Activated naive CD4-positive, alpha-beta T cell treated with Interleukin-2 at 50 U/mL for 16 hours (primary cell): ENCODE measurements at places on chromosomes 16 and 17.

GRCh38 chr17:75738218-75738802, 17.1 kb downstream of the ITGB4 start:
- no peak for DNase-seq

DNA sequence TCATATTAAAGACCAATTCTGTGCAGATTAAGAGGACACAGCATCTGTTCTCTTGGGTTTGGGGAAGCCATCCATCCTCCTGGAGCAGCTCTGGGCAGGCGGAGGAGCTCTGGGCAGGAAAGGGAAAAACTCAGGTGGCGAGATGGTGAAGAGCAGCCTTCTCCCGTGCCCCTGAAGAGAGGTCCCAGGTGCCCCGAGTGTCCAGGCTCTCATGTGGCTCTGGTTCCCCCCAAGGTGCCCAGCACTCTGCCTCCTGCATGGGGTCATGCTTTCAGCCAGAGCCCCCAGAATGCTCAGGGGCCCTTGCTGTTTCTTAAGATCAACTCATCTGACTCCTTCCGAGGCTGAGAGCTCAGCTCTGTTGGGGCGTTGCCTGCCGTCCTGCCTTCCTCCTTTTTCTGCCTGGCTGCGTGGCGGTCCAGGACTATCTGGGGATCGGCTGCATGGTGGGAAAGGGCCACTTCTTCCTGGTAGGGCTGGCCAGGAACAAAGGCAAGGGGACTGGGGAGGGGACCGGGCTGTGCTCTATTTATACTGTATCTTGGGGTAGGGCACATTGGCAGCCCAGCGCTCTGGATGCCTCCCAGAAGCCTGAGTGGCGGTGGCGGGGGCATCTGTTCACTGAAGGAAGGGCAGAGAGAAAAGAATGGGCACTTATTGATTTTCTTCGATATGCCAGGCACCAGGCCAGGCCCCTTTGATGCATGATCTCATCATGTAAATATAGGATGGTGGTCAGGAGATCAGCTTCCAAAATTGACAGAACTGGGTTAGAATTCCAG, 103.2 kb upstream of the SDK2 start:
- no peak for DNase-seq

DNA sequence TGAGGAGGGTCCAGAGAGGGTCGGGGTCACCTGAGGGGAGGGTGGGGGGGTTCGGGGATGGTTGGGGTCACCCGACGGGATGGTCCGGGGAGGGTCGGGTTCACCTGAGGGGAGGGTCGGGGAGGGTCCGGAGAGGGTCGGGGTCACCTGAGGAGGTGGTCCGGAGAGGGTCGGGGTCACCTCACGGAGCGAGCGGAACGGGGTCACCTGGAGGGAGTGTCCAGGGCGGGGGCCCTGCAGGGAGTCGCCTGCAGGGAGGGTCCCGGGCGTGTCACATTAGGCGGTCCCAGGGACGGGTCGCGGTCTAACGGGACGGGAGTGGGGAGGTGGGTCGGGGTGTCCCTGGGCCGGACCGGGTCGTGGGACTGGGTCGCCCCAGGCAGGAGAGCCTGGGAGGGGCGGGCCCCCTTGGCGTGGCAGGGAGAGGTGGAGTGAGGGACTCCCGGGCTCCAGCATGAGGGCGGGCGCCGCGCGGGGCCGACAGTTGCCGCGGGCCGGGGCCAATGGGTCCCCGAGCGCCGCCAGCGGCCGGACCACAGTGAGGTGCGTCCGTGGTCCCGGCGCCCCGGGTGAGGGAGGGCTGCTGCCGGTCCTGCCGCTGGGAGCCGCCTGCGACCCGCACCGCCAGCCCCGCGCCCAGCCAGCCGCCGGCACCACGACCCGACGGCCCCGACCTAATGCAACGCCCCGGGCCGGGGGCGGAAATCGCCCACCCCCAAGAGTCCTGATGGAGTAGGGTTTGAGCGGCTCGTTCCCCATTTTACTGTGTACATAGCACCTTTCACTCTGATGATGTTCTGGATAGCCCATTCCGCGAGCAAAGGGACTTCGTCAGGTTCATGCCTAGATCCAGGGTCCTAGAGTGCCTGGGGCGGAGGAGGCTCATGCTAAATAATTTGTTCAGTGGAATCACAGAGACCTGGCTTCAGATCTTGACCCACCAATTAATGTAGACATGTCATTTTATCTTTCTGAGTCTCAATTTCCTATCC, 1.2 kb upstream of the ABCA3 start:
- DNase-seq, result no peak

DNA sequence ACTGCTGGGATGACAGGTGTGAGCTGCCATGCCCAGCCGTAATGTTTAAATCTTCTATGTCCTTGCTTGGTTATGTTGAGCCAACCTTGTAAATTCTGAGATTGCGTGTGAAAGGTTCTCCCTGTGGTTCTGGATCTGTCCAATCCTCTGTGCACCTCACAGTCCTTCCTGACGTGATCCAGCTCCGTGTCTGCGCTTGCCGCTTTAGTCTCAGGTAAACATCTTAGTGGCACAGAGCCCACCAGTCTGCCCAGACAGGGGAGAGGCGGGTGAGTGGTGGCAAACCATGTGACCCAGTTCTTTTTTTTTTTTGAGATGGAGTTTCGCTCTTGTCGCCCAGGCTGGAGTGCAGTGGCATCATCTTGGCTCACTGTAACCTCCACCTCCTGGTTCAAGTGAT, 13.9 kb downstream of the SLC25A10 start:
- DNase-seq, result no peak

GRCh38 chr17:74857191-74857590, 2.5 kb downstream of the GRIN2C start:
- no peak for DNase-seq

GRCh38 chr16:67449336-67449735, 18.4 kb downstream of the HSD11B2 start:
- no peak for DNase-seq

DNA sequence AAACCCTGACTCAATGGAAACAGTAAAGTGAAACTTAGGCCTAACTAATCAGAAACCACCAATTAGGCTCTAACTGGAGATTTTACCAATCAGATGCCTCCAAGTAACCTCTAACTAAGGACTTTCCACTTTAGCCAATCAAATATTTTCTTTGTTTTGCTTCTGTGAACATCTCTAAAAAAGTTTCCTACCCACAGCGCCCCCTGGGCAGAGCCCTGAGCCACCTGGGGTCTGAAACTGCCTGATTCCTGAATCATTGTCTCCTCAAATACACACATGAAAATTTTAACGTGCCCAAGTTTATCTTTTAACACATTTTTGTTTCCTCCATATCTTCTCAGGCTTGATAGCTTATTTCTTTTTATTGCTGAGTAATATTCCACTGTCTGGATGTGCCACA, 19.0 kb downstream of the ADAD2 start:
- DNase-seq, result no peak

DNA sequence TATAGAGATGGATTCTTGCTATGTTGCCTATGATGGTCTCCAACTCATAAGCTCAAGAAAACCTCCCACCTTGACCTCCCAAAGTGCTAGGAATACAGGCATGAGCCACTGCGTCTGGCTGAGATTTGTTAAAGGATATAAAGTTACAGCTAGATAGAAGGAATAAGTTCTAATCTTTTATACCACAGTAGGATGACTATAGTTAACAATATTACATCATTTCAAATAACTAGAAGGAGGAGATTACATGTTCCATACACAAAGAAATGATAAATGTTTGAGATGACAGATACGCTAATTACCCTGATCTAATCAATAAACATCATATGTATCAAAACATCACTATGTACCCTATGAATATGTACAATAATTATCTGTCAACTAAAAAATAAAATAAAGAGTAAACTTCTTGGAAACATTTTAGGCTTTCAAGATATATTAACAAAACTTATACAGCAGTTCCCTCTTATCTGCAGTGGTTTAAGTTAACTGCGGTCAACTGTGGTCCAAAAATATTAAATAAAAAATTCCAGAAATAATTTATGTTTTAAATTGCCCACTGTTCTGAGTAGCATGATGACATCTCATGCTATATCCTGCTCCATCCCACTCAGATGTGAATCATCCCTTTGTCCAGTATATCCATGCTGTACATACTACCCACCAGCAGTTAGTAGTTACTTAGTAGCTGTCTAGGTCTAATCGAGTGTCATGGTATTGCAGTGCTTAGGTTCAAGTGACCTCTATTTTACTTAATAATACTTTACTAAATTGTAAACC, 129.2 kb upstream of the NACA2 start:
- DNase-seq, result no peak

DNA sequence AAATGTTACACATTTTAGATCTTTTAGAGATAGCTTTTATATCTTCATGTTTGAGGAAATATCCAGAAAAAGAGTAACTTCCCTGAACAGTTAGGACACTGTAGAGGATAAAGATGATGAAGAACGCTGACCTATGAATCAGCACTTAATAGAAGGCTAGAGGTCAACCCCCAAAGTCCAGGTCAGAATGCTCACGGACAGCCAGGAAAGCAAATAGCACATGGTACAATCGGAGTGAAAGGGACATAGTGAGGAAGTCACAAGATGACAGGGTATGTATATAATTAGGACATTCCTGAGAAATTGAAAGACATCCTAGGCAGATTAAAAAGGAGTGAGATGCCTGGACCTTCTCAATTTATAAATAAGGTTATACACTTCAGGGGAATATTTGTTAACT, 55.1 kb upstream of the CNTNAP4 start:
- no peak for DNase-seq
